ENCODE measurements at places on chromosomes 16 and 17.

- DNase-seq = no peak
Observed at GRCh38 chr17:39517224-39517623, 55.9 kb downstream of the CDK12 start.

- no peak for DNase-seq
Observed at GRCh38 chr17:4533523-4534504, 21.4 kb downstream of the MYBBP1A start.

- no peak for DNase-seq
Observed at GRCh38 chr16:57357330-57358085, 1.1 kb upstream of the CCL22 start.

DNA sequence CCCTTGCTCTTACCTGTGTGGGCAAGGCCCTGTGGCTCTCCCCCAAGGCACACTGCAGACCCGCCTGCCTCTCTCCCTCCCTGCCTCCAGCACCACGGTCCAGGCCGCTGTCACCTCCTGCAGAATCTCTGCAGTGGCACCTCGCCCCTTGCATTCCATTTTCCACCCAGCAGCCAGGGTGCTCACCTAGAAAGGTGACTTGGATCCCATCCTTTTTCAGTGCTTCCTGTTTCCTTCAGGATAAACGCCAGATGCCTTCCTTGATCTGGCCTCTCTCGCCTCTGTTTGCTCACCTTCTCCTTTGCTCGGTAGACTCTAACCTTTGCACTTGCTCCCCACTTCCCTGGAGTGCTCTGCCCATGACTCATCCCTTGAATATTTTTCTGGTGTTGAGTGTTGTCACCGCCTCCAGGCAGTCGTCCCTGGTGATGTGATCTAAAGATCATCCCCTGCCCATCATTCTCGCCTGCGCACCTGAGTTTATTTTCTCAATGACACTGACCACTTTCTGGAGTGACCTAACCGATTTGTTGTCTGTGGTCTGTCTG, 79.2 kb upstream of the LGALS9 start:
- no peak for DNase-seq

GRCh38 chr16:75011634-75012307, 12.9 kb downstream of the ZNRF1 start:
- no peak for DNase-seq

GRCh38 chr17:44315760-44316731, 7.6 kb downstream of the RUNDC3A start:
- DNase-seq = no peak

DNA sequence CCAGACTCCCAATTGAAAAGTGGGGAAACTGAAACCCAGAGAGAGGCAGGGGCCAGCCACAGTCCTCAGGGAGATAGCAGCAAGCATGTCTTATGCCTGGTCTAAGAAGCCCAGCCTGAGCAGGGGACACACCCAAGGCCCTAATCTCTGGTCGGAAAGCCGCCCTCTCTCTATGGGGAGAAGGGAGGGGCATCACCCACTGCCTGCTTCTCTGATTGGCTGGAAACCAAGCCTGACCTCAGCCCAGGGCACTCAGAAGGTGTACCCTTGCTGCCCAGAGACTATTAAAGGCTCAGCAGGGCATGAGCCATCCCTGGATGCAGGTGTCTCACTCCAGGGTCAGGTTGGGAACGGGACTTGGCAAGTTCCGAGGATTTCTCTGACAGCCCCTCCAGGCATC, 5.7 kb upstream of the KRT13 start:
- DNase-seq = no peak

GRCh38 chr16:11224096-11224893, 31.7 kb downstream of the SOCS1 start:
- no peak for DNase-seq

GRCh38 chr17:4090898-4091297, 51.9 kb downstream of the ZZEF1 start:
- no peak for DNase-seq

- DNase-seq = no peak
Observed at GRCh38 chr16:80620736-80621605, 80.2 kb downstream of the DYNLRB2 start.

DNA sequence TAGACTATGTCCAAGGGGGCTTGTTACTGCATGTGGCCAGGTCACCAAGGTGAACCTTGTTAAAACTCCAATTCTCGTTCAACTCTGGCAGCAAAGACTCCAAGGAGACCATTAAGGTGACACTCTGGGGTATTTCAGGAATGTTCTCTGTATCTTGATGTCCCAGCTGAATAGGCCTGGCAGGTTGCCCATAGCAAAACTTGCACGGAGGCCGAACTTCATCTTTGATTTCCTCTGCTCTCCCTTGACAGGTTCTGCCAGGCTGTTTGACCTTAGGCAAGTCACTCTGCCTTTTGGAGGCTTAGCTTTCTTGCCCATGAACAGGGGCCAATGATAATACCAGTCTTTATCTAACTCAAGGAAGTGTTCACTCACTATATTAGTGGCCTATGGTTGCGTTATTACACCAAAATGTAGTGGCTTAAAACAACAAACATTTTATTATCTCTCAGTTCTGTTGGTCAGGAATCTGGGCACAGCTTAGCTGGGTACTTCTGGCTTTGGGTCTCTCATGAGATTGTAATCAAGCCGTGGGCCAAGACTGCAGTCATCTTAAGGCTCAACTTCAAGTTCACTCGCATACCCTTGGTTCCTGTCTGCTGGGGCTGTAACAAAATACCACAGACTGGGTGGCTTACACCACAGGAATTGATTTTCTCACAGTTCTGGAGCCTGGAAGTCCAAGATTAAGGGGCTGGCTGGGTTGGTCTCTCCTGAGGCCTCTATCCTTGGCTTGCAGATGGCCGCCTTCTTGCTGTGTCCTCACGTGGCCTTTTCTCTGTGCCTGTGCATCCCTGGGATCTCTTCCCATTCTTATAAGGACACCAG, 168.5 kb downstream of the UTP18 start:
- no peak for DNase-seq

DNA sequence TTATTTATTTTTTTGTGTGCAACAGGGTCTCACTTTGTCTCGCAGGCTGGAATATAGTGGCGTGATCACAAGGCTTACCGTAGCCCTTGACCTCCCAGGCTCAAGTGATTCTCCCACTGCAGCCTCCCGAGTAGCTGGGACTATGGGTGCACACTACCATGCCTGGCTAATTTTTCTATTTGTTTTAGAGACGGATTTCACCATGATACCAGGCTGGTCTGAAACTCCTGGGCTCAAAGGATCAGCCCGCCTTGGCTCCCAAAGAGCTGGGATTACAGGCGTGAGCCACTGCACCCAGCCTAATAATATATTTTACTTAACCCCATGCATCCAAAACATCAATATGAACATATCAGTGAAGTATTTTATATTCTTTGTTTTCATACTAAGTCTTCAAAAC, 2.0 kb downstream of the CCDC200 start:
- DNase-seq = no peak

DNA sequence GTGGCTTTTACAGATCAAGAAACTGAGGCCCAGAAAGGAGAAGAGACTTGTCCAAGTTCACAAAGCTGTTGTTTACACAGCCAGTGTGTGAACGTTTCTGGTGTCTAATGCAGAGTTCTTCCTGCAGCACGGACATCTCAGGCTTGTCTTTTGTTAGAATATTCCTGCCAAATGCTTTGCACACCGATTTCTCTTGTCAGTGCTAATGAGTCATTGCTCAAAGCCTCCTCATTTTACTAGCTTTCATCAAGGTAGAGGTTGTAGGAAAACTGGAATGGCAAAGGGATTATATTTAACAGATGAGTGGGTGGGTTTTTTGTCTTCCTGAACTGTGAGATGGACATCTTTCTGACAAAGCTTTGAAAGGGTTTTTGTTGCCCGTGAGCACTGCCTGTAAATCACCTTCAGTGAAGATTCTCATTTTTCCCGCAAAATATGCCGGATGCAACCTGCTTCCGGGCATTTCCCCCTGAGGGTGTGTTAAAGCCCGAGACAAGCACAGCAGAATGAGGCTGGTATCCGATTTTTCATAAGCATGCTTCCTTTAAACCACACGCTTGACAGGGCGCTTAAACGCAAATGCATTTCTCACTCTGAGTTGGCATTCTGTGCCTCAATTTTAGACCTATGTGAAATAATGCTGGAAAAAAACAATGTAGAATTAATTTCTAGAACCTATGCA, 14.7 kb downstream of the PMM2 start:
- no peak for DNase-seq

DNA sequence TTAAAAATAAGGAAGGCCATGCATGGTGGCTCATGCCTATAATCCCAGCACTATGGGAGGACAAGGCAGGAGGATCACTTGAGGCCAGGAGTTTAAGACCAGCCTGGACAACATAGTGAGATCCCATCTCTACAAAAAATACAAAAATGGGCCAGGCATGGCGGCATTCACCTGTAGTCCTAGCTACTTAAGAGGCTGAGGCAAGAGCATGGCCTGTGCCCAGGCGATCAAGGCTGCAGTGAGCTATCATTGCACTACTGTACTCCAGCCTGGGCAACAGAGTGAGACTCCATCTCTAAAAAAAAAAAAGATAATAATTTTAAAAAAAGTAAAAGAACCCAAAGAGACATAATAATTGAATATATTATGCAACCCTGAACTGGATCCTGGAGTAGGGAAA, 83.6 kb upstream of the ZNF423 start:
- no peak for DNase-seq

- no peak for DNase-seq
Observed at GRCh38 chr16:72015124-72015523, 6.6 kb downstream of the DHODH start.

- DNase-seq = no peak
Observed at GRCh38 chr16:578870-579405, 9.2 kb downstream of the PIGQ start.

DNA sequence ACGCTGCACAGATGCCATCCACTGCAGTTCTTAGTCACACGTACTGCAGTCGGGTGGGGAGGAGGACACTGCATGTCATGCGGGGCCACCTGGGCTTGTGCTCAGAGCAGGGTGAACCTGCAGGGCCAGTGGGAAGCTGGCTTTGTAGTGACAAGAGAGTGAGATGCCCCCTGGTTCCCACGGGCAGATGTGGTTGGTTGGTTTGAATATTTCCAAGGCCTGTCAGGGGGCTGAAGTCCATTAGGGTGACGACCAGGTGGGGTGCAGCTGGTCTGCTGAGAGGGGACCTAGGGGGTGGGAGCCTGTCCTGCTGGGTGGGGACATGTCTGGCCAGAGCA, 14.3 kb downstream of the ZNF213 start:
- no peak for DNase-seq

GRCh38 chr16:71352466-71352865, 6.1 kb upstream of the CALB2 start:
- no peak for DNase-seq

- no peak for DNase-seq
Observed at GRCh38 chr16:17836868-17837602, 366.3 kb upstream of the XYLT1 start.

- no peak for DNase-seq
Observed at GRCh38 chr17:6269478-6269877, 165.4 kb downstream of the AIPL1 start.

DNA sequence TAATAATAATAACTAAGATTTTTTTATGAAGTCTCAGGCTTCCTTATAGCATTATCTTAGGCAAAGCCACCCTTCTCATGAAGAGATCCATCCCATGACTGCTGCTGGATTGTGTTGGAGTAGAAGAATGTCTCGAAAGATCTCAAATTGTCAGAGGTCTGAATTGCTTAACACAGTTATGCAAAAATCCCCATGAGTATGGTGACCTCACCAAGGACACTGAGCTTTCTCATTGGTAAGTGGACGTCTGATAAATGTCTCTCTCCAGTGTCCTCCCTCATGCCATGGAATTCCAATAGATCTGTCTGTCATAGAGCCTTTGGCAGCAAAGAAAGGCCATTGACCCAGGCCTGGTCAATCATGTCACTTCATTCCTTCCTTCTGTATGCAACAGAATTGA, 264.5 kb downstream of the CDH11 start:
- DNase-seq = no peak
